Suprapubic skin (tissue), 4 donors: ENCODE measurements at places on chromosomes 11 and 22. TPM values are rescaled to one million over a fixed set of nuclear protein-coding genes. Genes with fewer than 3 reads are reported as not detected.

Gene C11orf86
- total RNA-seq, result not detected

Gene DEUP1
- total RNA-seq, result not detected

DNA sequence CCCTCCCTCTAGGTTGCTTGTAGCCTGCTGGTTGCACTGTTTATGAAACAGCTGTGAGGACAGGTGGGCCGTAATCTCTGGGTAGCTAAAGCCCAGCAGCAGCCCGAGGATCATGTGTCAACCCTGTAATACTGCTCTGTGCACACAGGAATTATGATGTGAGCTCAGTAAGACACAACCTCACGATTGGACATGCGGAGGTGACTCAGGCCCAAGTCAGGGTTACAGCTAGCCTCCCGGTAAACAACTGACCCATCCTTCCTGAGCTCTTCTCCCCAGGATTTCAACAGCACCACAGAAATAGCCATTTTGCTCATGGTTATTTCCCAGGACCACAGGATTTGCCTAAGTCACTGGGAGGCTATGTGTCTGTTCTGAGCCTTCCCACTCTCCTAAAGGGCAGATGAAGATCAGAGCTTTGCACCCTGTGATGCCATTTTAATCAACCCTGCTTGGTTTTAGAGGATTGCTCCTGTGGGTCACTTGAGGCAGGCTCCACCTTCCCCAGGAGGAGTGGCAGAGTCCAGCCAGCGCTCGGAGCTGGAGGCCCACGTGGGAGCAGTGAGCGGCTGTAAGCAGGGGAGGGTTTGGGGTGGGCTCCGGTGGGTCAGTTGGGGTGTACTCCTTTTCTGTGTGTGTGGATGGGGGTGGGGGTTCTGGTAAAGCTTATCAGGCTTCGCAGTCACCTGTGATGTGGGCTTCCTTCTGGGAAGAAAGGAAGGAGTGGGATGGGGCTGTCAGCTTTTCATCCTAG, at the start of gene AMPD3:
AMPD3 (plus strand) TSS at position 387 of the 754 bp plus-strand sequence. CDS start 6,256 bp downstream, outside the sequence.
- H3K4me1 ChIP-seq, result peaks cover 51% of the 10 kb centered on the region
- no peak for DNase-seq
- H3K36me3 ChIP-seq, result no peaks in the 10 kb centered on the region
- peak within 1 kb of the TSS; percentile 27 for H3K4me3 ChIP-seq

GRCh38 chr22:19943082-19944026, 1.7 kb upstream of the TXNRD2 start:
- no peak for DNase-seq
- H3K4me3 ChIP-seq, result peak overlapping the region; percentile 70
- H3K27ac ChIP-seq, result peak overlapping the region; percentile 95
- H3K36me3 ChIP-seq, result no peaks in the 10 kb centered on the region
- peaks cover 43% of the 10 kb centered on the region for H3K4me1 ChIP-seq
- no peaks in the 10 kb centered on the region for H3K27me3 ChIP-seq

DNA sequence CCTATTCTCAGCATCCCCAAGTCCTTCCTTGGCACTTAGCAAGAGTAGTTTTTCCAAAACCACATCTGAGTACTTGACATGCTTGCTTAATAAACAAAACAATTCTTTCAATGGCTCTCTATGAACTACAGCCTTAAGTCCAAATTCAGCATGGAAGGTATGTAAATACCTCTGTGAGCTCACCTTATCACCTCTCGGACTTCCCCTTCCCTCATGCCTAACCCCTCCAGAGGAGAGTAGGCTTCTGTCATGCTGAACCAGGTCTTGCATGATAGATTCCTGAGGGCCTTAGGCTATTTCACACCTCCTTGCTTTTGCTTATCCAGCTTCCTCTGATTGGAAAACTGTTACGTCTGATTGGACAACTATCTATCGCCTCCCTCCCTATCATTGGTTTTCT, 312.9 kb upstream of the CCDC90B start:
- no peak overlapping the region for H3K4me3 ChIP-seq
- no peak for DNase-seq
- no peaks in the 10 kb centered on the region for H3K27me3 ChIP-seq
- no peaks in the 10 kb centered on the region for H3K36me3 ChIP-seq
- H3K27ac ChIP-seq, result no peak overlapping the region

DNA sequence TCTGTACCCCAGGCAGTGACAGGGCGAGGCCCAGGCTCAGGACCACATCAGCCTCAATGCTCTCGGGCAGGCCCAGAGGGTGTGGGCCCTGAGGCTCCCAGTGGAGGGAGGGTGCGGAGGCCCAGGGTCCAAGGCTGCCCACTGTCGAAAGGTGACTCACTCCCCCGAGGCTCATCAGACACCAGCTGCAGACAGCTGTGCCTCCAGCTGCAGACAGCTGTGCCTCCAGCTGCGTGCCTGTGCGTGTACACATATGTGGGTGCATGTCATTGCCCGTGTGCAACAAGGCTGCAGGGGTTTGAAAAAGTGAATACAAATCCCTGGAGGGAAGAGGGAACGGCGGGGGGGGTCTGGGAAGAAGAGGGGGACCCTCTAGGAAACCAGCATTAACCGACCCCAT, 134.3 kb downstream of the BRD1 start:
- H3K36me3 ChIP-seq, result no peaks in the 10 kb centered on the region
- H3K4me3 ChIP-seq, result no peak overlapping the region
- H3K4me1 ChIP-seq, result no peaks in the 10 kb centered on the region
- H3K27ac ChIP-seq, result no peak overlapping the region
